GM13976 (cell line): ENCODE measurements at places on chromosomes 11 and 22.

- no peak for DNase-seq
Measured at GRCh38 chr11:108959105-108959761, 294.4 kb downstream of the DDX10 start.

DNA sequence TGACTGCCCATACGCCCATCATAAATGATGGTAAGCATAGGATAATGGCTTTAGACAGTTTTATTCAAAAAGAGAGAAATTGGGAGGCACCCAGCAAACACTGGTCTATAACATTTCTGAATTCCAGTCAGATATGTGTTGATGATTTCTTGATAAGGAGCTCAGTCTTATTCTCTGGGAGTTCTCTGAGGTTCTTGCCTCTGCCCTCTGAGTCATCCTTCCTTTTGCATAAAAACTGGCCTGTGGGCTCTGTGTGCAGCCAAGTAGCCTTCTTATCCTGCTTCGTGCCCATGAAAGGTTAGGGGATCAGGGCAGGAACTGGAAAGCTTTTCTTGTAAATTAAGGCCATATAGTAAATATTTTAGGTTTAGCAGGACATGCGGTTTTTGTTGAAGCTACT, 48.9 kb downstream of the FAR1 start:
- DNase-seq: no peak

- peak; percentile 62 for DNase-seq
Measured at GRCh38 chr11:128720522-128720985, 26.7 kb downstream of the FLI1 start.

- no peak for DNase-seq
Measured at GRCh38 chr11:76139314-76139713, 67.0 kb downstream of the WNT11 start.

DNA sequence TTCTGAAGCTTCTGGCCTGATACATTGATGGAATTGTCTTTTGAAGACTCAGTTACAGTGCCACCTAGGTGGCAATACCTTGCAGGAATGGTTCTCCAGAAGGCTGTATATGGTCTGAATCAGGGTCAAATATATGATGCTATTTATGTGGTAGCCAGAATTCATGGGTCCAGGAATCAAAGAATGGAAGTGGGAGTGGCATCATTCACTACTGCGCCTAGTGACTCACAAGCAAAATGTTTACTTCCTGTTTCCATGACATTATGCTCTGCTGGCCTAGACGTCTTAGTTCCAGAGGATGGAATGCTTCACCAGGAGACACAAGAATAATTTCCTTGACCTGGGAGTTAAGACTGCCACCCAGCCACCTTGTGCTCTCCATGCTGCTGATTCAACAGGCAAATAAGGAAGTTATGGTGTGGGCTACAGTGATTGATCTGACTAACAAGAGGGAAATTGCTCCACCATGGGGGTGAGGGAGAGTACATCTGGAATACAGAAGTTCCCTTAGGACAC, 491.8 kb downstream of the ETS1 start:
- no peak for DNase-seq

DNA sequence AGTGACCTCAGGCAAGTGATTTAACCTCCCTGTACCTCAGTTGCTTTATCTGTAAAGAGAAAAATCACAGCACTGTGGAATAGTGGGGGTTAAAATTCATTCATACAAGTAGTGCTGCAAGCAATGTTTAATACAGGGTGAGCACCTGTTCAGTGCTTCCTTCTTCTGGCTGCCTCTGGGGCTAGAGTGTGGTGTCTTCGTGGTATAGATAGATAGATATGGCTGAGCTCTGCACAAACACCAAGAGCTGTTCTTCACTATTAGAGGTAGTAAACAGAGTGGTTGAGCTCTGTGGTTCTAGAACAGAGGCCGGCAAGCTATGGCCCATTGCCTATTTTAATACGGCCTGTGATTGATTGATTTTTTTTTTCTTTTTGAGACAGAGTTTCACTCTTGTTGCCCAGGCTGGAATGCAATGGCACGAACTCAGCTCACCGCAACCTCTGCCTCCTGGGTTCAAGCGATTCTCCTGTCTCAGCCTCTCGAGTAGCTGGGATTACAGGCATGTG, 32.9 kb downstream of the LIMK2 start:
- DNase-seq: no peak

- no peak for DNase-seq
Measured at GRCh38 chr11:134170177-134170918, 53.4 kb downstream of the NCAPD3 start.

GRCh38 chr22:33746501-33746928, 173.8 kb downstream of the LARGE1 start:
- no peak for DNase-seq

DNA sequence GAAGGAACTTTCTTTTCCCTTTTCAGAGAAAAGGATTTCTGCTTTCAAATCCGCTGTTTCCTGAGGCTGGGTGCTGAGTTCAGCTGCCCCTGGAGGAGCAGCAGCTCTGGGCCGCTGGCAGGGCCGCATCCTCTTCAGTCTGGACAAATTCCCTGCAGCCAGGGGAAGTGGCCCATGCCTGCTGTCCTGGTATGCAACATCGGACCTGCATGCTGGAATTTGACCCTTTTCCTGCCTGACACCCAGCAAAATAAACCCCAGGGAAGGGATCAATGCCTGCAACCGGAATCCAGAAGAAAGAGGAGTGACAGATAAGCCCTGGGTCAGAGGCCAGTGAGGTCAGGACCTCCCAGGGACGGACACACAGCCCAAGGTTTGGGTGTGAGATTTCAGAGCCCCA, 54.1 kb upstream of the LINC01488 start:
- DNase-seq: no peak

GRCh38 chr11:37504060-37504611, 906.1 kb upstream of the RAG2 start:
- DNase-seq: peak; percentile 37

DNA sequence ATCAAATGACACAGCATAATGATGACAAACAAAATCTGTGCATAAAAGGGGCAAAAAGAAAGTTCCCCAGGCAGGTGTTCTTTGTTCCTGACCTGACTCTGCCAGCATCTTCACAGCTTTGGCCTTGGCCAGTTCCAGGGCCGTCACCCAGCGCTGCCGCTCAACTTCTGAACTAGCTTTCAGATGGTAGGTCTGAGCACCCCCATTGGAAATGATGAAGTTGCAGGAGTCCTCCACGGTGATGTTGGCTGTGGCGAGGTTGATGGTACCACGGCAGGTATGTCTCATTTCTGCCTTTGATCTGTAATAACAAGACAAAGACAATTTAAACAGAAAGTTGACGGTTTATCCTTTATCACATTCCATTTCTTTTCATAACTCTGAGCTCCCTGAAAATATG, 5.3 kb downstream of the OSBP start:
- DNase-seq: no peak

GRCh38 chr11:34261095-34261494, 96.7 kb downstream of the ABTB2 start:
- no peak for DNase-seq

DNA sequence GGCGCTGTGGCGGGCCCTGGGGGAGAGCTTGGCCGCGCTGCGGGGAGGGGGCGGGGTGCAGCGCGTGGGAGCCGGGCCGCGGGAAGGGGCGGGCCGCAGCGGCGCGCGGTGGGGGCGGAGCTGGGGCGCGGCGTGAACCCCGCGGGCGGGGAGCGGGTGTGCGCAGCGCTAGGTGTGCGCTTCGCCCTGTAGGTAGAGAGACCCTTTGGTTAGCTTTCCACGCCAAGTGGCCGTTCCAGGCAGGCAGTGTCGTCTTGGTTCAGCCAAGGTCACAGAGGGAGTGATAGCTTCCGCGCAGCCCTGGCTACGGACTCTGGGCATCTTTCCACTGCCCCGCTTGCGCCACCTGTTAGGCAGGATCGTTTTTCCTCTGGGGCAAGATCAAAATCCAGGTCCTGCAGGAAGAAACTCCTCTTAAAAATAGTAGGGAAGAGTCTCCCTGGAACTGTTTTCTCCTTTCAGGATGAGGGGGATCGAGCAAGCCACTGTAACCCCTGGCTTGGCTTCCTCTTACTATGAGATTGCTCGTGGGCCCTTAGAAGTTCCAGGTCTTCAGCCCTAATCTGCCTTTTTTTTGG, 434 bp downstream of the BANF1 start:
- DNase-seq: peak; percentile 83

GRCh38 chr11:64910451-64911093, 6.4 kb downstream of the ATG2A start:
- DNase-seq: no peak

- DNase-seq: peak; percentile 31
Measured at GRCh38 chr22:40407831-40408717, 37.7 kb downstream of the SGSM3 start.
